ENCODE measurements at places on chromosomes 7 and 10.

GRCh38 chr10:93461109-93461806 lies 20.9 kb downstream of the MYOF start:
- DNase-seq, result no peak

DNA sequence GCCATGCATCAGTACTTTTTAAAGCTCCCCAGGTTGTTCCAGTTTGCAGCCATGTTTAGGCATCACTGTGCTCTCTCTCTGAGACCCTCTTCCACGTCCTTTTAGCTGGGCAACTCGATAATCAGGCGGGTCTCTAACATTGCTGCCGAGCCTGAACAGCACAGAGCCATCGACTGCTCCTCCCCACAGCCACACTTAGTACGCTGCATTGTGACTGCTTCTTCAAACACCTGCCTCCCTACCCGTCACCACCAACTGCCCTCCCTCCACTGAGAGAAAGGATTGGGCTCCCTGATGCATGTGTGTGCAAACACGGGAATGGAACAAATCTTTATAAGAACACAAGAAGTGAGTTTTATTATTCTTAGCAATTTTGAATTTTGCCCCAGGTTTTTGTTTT lies 11.4 kb upstream of the TACR2 start:
- no peak for DNase-seq

GRCh38 chr7:143492043-143492471 lies 14.4 kb downstream of the TAS2R41 start:
- no peak for DNase-seq

GRCh38 chr10:60846173-60846572 lies 67.9 kb downstream of the CDK1 start:
- DNase-seq, result no peak

DNA sequence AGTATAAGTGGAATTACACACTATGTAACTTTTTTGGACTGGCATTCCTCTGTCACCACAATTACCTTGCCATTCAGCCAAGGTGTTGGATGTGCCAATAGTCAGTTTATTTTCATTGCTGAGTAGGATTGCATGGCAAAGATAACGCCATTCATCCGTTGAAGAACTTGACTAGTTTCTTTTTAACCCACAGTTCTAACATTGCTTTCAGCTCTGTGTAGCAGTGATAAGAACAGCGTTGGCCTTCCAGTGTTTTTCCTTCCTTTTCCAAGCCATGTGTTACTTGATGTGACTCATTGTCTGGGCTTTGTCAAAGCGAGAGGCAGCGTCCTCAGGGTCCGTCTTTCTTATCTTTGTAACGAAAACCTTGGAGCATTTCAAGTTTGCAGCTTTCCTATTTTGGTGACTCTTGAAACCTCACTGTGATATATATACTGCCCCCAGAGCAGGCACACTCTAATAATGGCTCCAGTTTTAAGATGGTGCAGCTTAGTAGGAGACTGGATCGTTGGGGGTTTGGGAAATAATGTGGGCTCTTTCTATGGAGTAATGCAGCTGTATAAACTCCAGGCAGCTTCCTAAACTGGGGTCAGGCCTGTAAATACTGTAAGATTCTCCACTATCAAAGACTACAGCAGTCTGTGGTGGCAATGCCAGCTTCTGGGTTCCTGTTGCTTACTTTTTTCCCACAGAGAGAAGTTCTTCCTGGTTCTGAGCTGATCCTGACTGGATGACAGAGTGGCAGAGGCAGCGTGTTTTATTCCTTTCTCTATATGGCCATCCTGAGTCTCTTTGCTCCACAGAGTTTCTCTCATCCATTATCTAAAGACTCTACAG lies 41.7 kb downstream of the AKR1E2 start:
- no peak for DNase-seq

GRCh38 chr7:24970676-24971075 lies 9.3 kb downstream of the OSBPL3 start:
- DNase-seq, result no peak

DNA sequence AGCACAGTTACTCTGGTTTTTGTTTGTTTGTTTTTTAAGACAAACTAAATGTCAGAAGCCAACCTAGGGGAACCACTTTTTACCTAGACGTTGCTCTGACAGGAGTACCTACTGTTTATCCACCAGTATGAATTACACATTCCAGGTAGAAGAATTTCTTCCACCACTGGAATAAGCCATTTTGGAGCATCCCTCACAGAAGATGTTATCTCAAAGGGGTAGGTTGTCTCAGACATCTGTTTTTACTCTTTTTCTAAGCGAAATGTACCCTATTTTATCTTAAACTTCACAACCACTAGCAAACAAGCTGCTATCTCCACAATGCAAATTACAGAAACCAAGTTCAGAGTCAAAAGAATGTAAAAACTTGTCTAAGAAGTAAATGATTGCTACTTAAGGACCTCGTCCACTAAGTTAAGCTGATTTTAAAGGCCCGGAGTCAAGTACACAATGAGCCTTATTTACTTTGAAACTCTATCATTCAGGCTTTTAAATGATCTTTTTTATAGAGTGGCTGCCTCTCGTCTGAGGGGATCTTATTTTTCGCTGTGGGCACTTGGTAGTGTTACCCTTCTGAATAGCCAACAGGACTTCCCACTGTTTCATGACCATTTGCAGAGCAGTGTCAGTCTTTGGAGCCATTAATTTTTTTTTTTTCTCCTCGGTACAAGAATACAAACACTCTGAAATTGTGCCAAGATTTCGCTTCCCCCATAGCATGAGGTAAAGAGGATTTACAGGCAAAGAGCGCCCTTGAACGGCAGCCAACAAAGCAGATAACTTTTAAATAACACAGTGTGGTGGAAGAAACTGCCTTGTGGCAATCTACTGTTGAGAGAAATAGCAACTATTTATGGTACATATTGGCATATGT lies 15.7 kb upstream of the ARMC3 start:
- DNase-seq, result peak; percentile 89

DNA sequence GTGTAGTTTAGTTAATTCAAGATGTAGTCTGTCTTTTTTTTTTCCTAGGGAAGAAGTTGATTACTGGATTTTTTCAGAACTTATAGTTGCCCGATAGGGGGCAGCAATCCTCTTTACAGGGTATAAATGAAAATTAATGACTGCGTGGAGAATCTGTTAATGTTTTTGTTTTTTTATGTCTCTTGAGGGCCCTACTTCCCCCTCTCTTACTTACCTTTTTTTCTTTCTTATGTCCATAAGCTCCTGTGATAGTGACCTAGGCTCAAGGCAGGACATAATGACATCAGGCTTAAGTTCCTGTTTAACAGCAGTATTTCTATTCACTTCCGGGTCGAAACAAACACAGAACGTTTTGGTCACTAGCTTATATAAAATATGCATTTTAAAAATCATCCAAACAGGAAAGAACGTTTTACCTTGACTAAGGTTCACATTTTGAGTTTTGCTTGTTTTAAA lies 18.8 kb downstream of the CDC123 start:
- DNase-seq, result peak; percentile 30

GRCh38 chr10:14304046-14304445 lies 26.7 kb downstream of the FRMD4A start:
- DNase-seq, result no peak

GRCh38 chr7:89771003-89771636 lies 383.1 kb upstream of the STEAP1 start:
- no peak for DNase-seq

GRCh38 chr10:5268234-5268633 lies 71.6 kb downstream of the AKR1C4 start:
- no peak for DNase-seq

DNA sequence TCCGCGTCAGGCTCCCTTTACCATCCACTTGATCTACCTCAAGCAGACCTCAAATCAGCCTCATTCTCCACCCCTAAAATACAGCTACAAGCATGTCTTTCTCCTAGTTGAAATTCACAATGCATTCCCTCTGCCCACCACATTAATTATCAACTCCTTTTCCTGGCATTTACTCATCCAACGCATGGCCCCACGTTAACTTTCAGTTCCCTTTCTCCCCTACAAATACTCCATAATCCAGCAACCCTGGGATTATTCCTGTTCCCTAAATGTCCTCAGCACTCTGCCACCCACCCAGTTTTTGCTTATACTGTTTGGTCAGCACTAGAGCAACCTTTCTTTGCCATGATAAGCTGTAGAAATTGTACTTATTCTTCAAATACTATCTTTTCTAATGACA lies 5.7 kb upstream of the VIM start:
- DNase-seq, result no peak
